ENCODE measurements at places on chromosomes 1 and 21.
A peak's percentile ranks its signal among the peaks of the same experiment; 100 is the strongest.

DNA sequence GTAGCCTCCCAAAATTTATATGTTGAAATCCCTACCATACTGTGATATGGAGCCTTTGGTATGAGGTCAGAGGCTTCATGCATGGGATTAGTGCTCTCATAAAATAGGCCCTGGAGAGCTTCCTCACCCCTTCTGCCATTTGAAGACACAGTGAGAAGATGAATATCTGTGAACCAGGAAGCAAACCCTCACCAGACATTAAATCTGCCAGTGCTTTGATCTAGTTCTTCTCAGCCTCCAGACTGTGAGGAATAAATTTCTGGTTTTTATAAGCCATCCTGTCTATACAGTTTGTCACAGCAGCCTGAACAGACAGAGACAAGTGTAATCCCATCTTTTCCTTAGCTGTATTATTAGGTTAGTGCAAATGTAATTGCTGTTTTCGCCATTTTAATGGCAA lies 88.4 kb downstream of the OLFML2B start:
- no peak for DNase-seq
- no peaks in the 10 kb centered on the region for H3K4me1 ChIP-seq
- no peaks in the 10 kb centered on the region for H3K27me3 ChIP-seq
- H3K27ac ChIP-seq, result no peak overlapping the region
- H3K4me3 ChIP-seq, result no peak overlapping the region

- DNase-seq, result no peak
- no peaks in the 10 kb centered on the region for H3K27me3 ChIP-seq
- H3K4me3 ChIP-seq, result no peak overlapping the region
- no peak overlapping the region for H3K27ac ChIP-seq
- H3K4me1 ChIP-seq, result peaks cover 6% of the 10 kb centered on the region
- no peaks in the 10 kb centered on the region for H3K36me3 ChIP-seq
These were observed 34.2 kb upstream of the GJA5 start for GRCh38 chr1:147794570-147794969.

- H3K27me3 ChIP-seq, result no peaks in the 10 kb centered on the region
- no peak overlapping the region for H3K4me3 ChIP-seq
- H3K4me1 ChIP-seq, result no peaks in the 10 kb centered on the region
- no peak for DNase-seq
- no peak overlapping the region for H3K27ac ChIP-seq
These were observed 19.5 kb upstream of the OR6N2 start for GRCh38 chr1:158800526-158800925.

- no peaks in the 10 kb centered on the region for H3K36me3 ChIP-seq
- H3K4me1 ChIP-seq, result peaks cover 22% of the 10 kb centered on the region
- no peak overlapping the region for H3K27ac ChIP-seq
- peak; percentile 29 for DNase-seq
- H3K4me3 ChIP-seq, result no peak overlapping the region
These were observed 3.5 kb downstream of the GNAT2 start for GRCh38 chr1:109615879-109616278.

DNA sequence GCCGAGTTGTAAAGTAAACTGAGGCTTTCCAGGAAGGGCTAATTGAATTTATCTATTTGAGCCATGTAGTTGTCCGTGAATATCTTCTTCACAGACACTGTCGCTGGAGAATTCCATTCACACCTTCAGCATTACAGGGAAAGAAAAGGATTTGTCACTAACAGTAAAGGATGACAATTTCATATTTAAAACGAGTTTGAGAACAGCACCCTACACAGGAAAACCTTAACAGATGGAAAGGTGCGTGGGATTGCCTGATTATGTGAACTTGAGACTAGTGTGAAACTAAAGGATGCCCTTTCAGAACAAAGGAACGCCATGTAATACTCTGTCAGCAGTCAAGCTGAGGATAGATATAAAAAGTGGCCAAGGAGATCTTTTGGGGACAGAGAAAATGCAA lies 492.5 kb upstream of the ADGRL2 start:
- no peak for DNase-seq
- peaks cover 4% of the 10 kb centered on the region for H3K4me1 ChIP-seq
- H3K36me3 ChIP-seq, result no peaks in the 10 kb centered on the region
- no peaks in the 10 kb centered on the region for H3K27me3 ChIP-seq
- H3K27ac ChIP-seq, result no peak overlapping the region
- H3K4me3 ChIP-seq, result no peak overlapping the region

DNA sequence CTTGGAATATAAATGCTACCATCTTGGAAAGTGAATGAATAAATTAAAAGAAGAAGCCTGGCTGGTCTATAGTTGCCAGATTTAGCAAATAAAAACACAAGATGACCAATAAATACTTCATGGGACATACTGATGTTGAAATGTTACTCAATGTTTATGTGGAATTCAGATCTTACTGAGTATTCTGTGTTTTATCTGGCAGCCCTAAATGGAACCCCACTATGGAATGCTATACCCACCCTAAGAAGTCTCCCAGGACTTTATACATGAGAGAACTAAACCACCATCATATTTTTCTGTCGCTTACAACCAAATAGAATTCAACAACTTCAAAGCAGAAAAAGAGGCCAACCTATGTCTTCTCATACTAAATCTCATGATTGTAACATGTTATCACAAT lies 177.6 kb upstream of the HMCN1 start:
- H3K36me3 ChIP-seq, result no peaks in the 10 kb centered on the region
- peaks cover 2% of the 10 kb centered on the region for H3K4me1 ChIP-seq
- no peak overlapping the region for H3K27ac ChIP-seq
- no peaks in the 10 kb centered on the region for H3K27me3 ChIP-seq
- no peak for DNase-seq

- no peak for DNase-seq
- peaks cover 18% of the 10 kb centered on the region for H3K36me3 ChIP-seq
- H3K4me1 ChIP-seq, result peaks cover 8% of the 10 kb centered on the region
- no peaks in the 10 kb centered on the region for H3K27me3 ChIP-seq
These were observed 2.1 kb downstream of the LEPR start for GRCh38 chr1:65422241-65423203.

- H3K27ac ChIP-seq, result no peak overlapping the region
- H3K36me3 ChIP-seq, result no peaks in the 10 kb centered on the region
- H3K4me3 ChIP-seq, result no peak overlapping the region
- no peaks in the 10 kb centered on the region for H3K4me1 ChIP-seq
- peak; percentile 69 for DNase-seq
These were observed 10.8 kb upstream of the AHDC1 start for GRCh38 chr1:27614625-27615344.

DNA sequence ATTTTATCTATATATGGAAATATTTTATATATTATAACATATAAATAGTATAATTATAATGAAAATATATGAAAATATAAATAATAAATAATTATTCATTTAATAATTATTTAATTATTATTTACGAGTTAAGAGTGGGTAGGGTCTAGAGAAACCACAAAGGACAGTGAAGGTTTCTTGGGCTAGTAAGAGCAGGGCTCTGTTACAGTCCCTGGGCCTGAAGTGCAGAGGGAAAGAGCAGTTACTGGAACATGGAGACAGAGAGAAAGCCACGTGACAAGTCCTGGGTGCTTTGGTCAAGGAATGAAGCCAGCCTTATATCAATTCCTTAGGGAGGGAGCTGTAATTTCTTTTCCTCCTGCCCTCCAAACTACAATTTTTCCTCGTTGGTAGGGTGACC lies 117.2 kb upstream of the OLIG2 start:
- no peak for DNase-seq
- H3K4me3 ChIP-seq, result no peak overlapping the region
- no peak overlapping the region for H3K27ac ChIP-seq
- no peaks in the 10 kb centered on the region for H3K27me3 ChIP-seq
- no peaks in the 10 kb centered on the region for H3K4me1 ChIP-seq

- H3K27ac ChIP-seq, result no peak overlapping the region
- H3K27me3 ChIP-seq, result no peaks in the 10 kb centered on the region
- no peak overlapping the region for H3K4me3 ChIP-seq
- DNase-seq, result no peak
These were observed 52.5 kb downstream of the SELENOF start for GRCh38 chr1:86861424-86861823.

DNA sequence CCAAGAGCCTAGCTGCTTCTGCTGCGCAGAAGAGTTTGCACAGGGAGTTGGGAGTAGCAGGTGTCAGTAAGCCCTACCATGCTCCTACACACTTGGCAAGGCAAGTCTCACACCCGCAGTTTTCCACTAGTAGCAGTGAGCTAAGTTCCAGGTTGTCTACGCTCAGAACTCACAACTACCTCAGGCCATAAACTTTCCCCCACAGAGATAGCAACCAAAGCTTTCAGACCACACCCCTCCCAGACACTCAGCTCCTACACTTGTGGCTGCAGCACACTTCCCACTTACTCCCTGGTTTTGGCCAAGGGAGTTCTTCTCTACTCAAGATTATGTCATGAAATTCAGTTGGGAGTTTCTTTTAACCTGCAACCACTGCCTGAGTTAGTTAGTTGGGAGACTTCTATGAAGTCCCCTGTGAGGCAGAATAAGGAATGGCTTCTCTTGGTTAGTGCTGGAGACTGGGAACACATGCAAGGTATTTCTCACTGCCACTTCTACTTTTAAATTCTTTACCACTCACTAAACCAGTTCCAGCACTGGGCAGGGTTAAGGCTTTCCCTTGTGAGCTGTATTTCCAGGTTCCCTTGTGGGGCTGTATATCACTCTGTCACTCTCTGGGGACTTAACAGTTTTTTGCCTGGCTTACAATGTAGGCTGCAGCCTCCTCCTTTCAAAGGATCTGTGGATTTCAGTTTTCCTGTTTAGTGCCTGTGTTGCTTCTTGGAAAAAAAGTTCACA lies 18.3 kb upstream of the MAB21L3 start:
- no peak overlapping the region for H3K4me3 ChIP-seq
- no peaks in the 10 kb centered on the region for H3K36me3 ChIP-seq
- no peaks in the 10 kb centered on the region for H3K4me1 ChIP-seq
- H3K27me3 ChIP-seq, result no peaks in the 10 kb centered on the region
- DNase-seq, result no peak

- no peak overlapping the region for H3K27ac ChIP-seq
- H3K27me3 ChIP-seq, result no peaks in the 10 kb centered on the region
- peaks cover 62% of the 10 kb centered on the region for H3K4me1 ChIP-seq
These were observed 44.4 kb downstream of the AHDC1 start for GRCh38 chr1:27559466-27560030.

DNA sequence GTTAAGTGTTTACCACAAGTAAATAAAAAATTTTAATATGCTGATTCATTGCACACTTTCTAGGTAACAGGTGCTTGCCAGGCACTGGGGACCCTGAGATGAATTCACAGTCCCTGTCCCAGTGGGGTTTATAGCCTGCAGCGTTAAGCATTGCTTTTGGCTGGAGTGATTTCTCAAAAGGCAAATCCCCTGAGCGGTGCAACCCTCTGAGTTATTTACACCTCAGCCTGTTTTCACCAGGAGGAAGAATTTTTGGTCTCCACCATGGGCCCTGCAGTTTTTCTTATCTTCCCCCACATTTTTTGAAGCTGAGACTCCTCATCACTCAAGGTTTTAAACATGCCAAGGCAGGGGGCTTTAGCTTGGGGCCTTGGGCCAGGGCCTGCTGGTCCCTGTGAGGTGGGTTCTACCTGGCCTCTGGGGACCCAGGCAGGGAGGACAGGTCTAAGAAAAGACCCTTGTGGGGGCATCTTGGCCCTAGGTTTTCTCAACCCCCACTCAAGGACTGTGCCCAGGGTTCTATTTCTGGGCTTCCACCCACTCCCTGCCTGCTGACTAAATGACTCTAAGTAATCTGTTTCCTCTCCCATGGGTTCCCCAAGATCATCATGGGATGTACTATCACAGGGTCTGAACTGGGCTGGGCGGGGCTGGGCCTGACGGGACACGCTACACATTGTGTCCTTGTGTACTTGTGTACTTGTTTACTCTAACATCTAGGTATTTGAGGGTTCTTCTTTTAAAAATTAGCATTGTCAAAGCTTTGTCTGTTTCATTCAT lies 10.2 kb upstream of the CHIT1 start:
- no peak for DNase-seq
- no peaks in the 10 kb centered on the region for H3K27me3 ChIP-seq
- H3K4me3 ChIP-seq, result no peak overlapping the region
- H3K27ac ChIP-seq, result no peak overlapping the region
- H3K36me3 ChIP-seq, result no peaks in the 10 kb centered on the region

- no peaks in the 10 kb centered on the region for H3K4me1 ChIP-seq
- no peak overlapping the region for H3K27ac ChIP-seq
- no peaks in the 10 kb centered on the region for H3K27me3 ChIP-seq
- no peak for DNase-seq
These were observed 88.6 kb downstream of the CTH start for GRCh38 chr1:70499695-70500094.

DNA sequence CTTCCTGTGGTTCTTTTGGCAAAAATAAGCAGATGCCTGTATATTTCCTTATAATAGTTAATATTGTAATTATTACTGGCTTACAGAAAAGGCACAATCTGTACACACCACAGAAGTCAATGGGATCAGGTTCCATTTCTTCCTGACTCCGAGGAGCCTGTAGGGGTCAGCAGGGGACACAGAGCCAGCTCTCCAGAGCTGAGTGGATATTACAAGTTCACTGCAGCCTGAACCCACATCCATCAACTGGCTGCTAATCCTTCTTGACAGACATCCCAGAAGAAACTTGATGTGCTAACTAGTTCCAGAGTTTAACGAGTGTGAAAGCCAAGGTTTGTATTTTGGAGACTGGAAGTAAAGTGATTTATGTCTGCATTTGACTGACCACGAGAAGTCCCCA lies 203.8 kb downstream of the LMX1A start:
- H3K36me3 ChIP-seq, result no peaks in the 10 kb centered on the region
- H3K27me3 ChIP-seq, result no peaks in the 10 kb centered on the region
- no peak for DNase-seq
- no peaks in the 10 kb centered on the region for H3K4me1 ChIP-seq

GRCh38 chr1:1089731-1090423 lies 15.8 kb upstream of the RNF223 start:
- H3K4me1 ChIP-seq, result no peaks in the 10 kb centered on the region
- DNase-seq, result no peak
- H3K36me3 ChIP-seq, result no peaks in the 10 kb centered on the region
- H3K27me3 ChIP-seq, result no peaks in the 10 kb centered on the region
- no peak overlapping the region for H3K27ac ChIP-seq

GRCh38 chr21:41957991-41958766 lies 4.4 kb upstream of the C2CD2 start:
- DNase-seq, result peak; percentile 93
- H3K4me3 ChIP-seq, result no peak overlapping the region
- no peaks in the 10 kb centered on the region for H3K27me3 ChIP-seq
- no peaks in the 10 kb centered on the region for H3K4me1 ChIP-seq

DNA sequence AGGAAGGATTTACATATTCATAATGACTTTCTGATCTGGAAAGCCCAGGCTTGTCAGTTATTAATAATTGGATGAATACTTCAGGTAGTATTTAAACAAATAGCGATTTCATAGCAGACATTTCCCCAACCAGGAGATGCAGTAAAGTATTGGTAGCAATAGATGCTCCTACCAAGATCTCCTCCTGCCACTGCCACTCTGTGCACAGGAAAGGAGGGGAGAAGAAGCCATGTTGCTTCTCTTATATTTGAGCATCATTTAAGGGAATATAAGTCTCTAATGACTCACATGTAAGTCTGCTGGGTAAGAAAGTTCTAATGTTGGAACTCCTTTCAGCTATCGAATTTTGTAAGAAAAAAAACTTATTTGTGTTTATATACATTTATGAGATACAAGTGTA lies 420 bp upstream of the IFI16 start:
- H3K36me3 ChIP-seq, result no peaks in the 10 kb centered on the region
- H3K4me3 ChIP-seq, result no peak overlapping the region
- H3K27ac ChIP-seq, result peak overlapping the region; percentile 90
- H3K27me3 ChIP-seq, result no peaks in the 10 kb centered on the region
